CD4-positive, alpha-beta T cell (primary cell): ENCODE measurements at places on chromosomes 13 and 19.

- H3K4me1 ChIP-seq: no peaks in the 10 kb centered on the region
- H3K27ac ChIP-seq: no peak overlapping the region
- DNase-seq: no peak
These were observed 6.8 kb downstream of the ATP8A2 start for GRCh38 chr13:25378528-25378927.

DNA sequence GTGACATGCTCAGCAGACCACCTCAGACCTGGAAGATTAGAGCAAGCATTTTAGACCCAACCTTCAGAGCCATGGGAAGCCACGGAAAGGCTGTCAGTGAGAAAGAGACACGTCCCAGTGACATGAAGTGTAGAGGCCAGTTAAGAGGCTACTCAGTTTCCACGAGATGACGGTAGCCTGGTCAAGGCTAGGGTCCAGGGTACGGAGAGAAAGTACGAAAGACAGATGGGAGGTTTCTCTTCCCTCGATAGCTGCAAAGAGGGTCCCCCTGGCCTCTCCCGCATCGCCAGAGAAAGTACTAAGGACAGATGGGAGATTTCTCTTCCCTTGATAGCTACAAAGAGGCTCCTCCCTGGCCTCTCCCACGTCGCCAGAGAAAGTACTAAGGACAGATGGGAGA lies 8.6 kb downstream of the ZSCAN5A start:
- no peaks in the 10 kb centered on the region for H3K27me3 ChIP-seq
- no peak for DNase-seq
- no peak overlapping the region for H3K27ac ChIP-seq
- H3K36me3 ChIP-seq: peaks cover 11% of the 10 kb centered on the region
- H3K4me3 ChIP-seq: no peak overlapping the region
- H3K4me1 ChIP-seq: peaks cover 9% of the 10 kb centered on the region

DNA sequence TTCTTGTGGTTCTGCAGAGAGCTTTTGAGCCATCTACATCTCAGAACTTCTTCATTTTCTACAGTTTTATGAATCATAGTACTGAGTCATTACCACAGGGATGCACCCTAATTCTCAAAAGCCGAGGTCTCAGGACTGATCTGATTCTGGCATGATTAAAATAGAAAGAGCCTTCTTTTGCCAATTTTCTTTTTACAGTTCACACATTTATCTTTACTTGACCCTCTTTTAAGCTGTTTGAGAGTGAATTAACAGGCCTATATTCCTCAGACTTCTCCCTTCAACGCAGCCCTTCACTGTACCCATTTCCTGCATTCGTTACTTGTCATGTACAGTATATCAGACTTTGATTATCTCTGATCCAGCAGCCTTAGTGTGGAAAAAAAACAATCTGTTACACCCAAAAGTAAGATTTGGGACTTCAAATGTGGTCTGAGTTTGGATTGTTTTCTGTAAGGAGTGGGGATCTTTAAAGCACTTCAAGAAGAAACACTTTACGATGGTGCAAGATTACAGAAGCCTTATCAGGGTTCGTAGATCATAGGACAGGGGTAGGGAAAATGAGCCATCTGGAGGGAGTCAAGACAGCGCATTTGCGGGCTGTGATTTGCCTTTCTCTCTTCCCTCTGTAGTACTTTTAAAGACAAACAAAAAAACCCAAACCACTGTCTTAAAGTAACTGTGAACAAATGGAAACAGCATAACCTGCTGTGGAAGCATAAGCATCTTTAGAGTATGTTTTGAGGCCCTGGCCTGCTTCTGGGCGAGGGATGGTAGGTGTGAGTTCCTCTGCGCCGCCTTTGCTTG lies 15.3 kb upstream of the GPR183 start:
- H3K27ac ChIP-seq: peak overlapping the region; percentile 80
- peaks cover 13% of the 10 kb centered on the region for H3K36me3 ChIP-seq
- peak overlapping the region; percentile 19 for H3K4me3 ChIP-seq
- DNase-seq: peak; percentile 26

- H3K4me1 ChIP-seq: no peaks in the 10 kb centered on the region
- H3K36me3 ChIP-seq: no peaks in the 10 kb centered on the region
- no peaks in the 10 kb centered on the region for H3K27me3 ChIP-seq
- DNase-seq: no peak
- no peak overlapping the region for H3K4me3 ChIP-seq
- H3K27ac ChIP-seq: no peak overlapping the region
These were observed 726.0 kb downstream of the DIAPH3 start for GRCh38 chr13:59437544-59438301.

- peaks cover 13% of the 10 kb centered on the region for H3K27me3 ChIP-seq
- no peak overlapping the region for H3K4me3 ChIP-seq
- no peak overlapping the region for H3K27ac ChIP-seq
- DNase-seq: no peak
- H3K36me3 ChIP-seq: no peaks in the 10 kb centered on the region
These were observed 17.1 kb downstream of the IGFL3 start for GRCh38 chr19:46107371-46107770.

DNA sequence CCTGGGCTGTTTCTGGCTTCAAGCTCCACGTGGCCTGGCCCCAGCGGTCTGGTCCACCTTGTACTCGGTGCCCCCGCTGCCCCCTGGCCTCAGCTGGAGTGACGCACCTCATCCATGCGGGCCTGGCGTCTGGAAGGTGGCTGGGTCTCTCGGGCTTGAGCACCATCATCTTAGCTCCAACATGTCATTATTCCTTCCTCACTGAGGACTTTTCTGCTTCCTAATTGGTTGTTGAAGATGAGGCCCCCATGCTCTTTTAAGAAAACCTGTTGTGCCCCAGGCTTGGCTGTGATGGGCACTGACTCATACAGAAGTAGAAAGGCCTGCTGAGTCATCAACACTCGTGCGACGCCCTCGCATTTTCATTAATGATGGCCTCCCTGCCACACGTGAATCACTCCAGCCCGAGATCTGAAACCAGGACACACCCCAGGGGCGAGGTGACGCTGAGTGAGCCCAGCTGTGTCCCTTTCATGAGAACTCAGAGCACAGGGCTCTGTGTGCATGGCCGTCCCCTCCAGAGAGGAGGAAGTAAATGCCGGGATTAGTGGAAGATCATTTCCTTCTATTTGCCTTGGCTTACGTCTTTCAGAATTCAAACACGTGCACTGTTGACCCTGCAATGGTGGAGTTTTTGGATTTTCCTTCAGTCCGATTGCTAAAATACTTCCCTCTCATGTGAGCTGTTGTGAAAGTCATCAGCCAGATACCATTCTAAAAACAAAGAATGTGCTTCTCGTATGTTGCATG lies 14.0 kb upstream of the GJA3 start:
- no peak overlapping the region for H3K27ac ChIP-seq
- H3K36me3 ChIP-seq: no peaks in the 10 kb centered on the region
- no peak overlapping the region for H3K4me3 ChIP-seq

- no peak overlapping the region for H3K27ac ChIP-seq
- peaks cover 8% of the 10 kb centered on the region for H3K27me3 ChIP-seq
- no peak for DNase-seq
These were observed 8.0 kb downstream of the TINCR start for GRCh38 chr19:5559804-5560133.

- DNase-seq: no peak
- peaks cover 11% of the 10 kb centered on the region for H3K36me3 ChIP-seq
- H3K4me3 ChIP-seq: no peak overlapping the region
These were observed 95.7 kb downstream of the STK24 start for GRCh38 chr13:98480915-98481877.

- no peak for DNase-seq
- peak overlapping the region; percentile 20 for H3K4me3 ChIP-seq
- peaks cover 21% of the 10 kb centered on the region for H3K4me1 ChIP-seq
- H3K27ac ChIP-seq: peak overlapping the region; percentile 56
- no peaks in the 10 kb centered on the region for H3K27me3 ChIP-seq
- no peaks in the 10 kb centered on the region for H3K36me3 ChIP-seq
These were observed 37.5 kb upstream of the TM9SF2 start for GRCh38 chr13:99463646-99464397.

DNA sequence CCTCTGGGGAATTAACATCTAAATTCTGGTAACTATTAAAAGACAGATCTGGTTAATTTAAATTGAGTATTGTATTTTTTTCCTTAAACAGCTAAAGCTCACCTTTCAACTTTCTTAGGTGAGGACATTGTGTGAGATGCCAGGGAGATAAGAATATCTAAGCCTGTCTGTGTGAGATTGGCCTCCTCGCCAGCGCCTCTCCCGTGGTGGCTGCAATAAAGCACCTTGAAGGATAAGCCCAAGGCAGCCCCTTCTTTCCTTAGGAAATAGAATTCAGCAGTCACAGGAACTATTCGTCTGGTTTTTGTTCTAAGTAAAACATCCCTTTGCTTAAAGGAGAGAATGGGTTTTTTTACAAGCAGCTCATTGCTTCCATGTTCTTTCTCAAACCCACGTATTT lies 24.6 kb downstream of the NAXD start:
- no peak overlapping the region for H3K4me3 ChIP-seq
- H3K27ac ChIP-seq: no peak overlapping the region
- no peaks in the 10 kb centered on the region for H3K27me3 ChIP-seq
- no peak for DNase-seq
- H3K36me3 ChIP-seq: peaks cover 91% of the 10 kb centered on the region

DNA sequence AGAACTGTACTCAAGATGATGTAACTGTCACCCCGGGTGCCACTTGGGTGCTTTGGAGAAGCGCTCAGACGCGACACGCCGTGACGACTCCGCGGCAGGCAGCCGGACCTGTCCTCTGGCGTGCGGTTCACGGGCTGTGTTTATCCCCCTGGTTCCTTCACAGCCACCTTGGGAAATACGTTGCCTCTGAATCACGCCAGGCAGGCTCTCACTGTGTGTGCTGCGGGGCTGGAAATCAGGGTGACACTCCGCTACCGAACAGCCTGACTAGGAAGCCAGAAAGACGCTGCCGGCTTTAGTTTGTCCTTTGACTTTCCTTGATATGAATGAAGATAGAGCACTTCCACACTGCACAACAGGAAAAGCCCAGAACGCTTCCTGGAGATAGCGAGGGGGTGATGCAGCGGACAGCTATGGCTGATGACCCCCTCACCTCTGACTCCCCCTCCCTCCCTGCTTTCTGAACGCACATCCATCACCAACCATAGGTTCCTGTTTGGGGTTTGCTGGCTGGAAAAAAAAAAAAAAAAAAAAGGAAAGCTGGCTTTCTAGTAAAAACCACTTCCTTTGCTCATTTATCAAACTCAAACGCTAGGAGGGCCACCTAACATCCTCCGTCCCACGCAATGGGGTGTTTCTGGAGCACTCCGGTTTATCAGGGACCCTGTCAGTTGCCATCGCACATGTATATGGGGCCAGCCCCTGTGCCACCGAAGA lies 3.7 kb upstream of the GP6 start:
- no peaks in the 10 kb centered on the region for H3K27me3 ChIP-seq
- no peak for DNase-seq
- peaks cover 19% of the 10 kb centered on the region for H3K4me1 ChIP-seq
- H3K27ac ChIP-seq: no peak overlapping the region
- peaks cover 12% of the 10 kb centered on the region for H3K36me3 ChIP-seq
- peak overlapping the region; percentile 12 for H3K4me3 ChIP-seq

GRCh38 chr13:91567485-91568207 lies 169.2 kb downstream of the GPC5 start:
- no peaks in the 10 kb centered on the region for H3K36me3 ChIP-seq
- no peak overlapping the region for H3K4me3 ChIP-seq
- no peak for DNase-seq

DNA sequence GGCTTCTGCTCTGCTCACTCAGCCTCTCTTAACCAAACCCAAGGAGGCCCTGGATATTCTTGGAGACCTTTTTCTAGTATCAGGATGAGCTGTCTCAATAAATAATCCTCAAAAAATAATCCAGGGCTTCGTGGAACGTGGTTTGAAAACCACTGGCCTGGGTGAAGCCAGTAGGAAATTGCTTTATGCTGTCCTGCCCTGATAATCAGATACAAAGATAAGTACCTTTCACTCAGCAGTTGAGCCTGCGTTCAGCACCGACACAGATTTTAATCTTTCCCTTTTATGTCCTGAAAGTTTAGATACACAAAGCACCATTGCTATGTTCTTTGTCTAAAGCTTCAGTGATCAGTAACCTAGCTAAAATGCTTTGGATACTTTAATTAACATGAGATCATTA lies 460.0 kb downstream of the RFC3 start:
- H3K27me3 ChIP-seq: no peaks in the 10 kb centered on the region
- DNase-seq: no peak
- no peak overlapping the region for H3K27ac ChIP-seq
- H3K4me1 ChIP-seq: no peaks in the 10 kb centered on the region

DNA sequence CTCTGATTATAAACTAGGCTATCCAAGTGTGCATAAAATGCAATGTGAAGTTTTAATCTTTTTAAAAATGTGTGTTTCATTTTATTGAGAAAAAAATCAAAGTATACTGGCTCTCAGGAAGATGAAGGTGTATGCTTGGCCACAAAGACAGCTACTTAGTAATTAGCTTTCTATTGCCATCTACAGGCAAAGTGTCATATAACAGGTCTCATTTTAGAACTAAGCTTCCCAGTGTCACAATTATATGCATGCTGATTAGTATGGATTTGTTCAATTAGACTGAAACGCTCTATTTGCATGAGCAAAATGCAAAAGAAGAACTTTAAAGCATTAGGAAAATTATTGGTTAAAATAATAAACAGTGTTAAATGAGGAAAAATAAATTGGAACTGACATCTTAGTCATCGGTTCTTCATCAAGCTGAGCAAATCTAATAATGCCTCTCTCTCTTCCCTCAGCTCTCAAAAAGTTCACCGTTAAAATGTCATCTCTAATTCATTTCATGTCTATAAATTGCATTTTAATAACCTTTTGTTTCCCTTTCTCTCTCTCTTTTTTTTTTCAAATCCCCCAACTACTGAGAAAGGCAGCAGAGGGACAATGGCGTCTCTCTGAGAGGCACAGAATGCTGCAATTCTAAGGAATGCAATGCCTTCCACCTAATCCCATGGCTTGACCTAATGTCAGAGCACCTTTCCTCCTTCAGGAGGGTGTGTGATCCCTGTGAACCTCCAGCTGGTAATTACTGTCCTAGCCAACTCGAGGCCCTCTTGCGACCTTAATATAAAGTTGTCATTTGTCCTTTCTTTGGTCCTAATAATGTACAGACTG lies 313.1 kb upstream of the MAB21L1 start:
- H3K27me3 ChIP-seq: no peaks in the 10 kb centered on the region
- H3K4me1 ChIP-seq: no peaks in the 10 kb centered on the region
- H3K27ac ChIP-seq: no peak overlapping the region
- H3K36me3 ChIP-seq: no peaks in the 10 kb centered on the region

DNA sequence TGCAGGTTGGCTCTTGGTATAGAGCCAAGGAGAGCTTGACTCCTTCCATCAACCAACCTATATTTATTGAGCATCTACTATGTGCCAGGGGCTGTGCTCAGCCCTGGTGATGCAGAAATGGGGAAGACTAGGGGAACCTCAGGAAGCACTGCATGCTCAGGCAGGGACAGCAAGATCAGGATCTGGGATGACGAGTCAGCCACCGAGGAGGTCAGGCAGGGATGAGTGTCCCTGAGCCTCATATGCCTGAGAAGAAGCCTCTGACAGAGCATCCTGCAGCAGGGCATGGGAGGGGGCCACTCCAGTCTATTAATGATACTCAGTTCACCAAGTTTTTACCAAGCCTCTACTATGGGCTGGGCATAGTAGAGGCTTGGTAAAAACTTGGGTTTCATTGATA lies 158.1 kb downstream of the KATNAL1 start:
- no peaks in the 10 kb centered on the region for H3K27me3 ChIP-seq
- H3K36me3 ChIP-seq: no peaks in the 10 kb centered on the region
- no peak for DNase-seq
- H3K27ac ChIP-seq: peak overlapping the region; percentile 82
- H3K4me1 ChIP-seq: peaks cover 90% of the 10 kb centered on the region
- no peak overlapping the region for H3K4me3 ChIP-seq

GRCh38 chr19:45346449-45346848 lies 5.9 kb downstream of the KLC3 start:
- H3K27me3 ChIP-seq: peaks cover 17% of the 10 kb centered on the region
- H3K27ac ChIP-seq: no peak overlapping the region
- DNase-seq: no peak
- no peak overlapping the region for H3K4me3 ChIP-seq
- H3K36me3 ChIP-seq: peaks cover 4% of the 10 kb centered on the region

- no peaks in the 10 kb centered on the region for H3K27me3 ChIP-seq
- peaks cover 37% of the 10 kb centered on the region for H3K36me3 ChIP-seq
These were observed at the start of gene ZNF222 for GRCh38 chr19:44025217-44025936. TSS of gene ZNF222 (plus strand) at chr19:44025379. CDS start at chr19:44025437, 58 bp downstream.
